ENCODE measurements at places on chromosomes 1 and 21.
A peak's percentile ranks its signal among the peaks of the same experiment; 100 is the strongest.

GRCh38 chr1:165717918-165718515 lies 19.7 kb upstream of the ALDH9A1 start:
- H3K4me1 ChIP-seq: peaks cover 6% of the 10 kb centered on the region
- no peaks in the 10 kb centered on the region for H3K36me3 ChIP-seq
- DNase-seq: peak; percentile 84
- no peak overlapping the region for H3K4me3 ChIP-seq

DNA sequence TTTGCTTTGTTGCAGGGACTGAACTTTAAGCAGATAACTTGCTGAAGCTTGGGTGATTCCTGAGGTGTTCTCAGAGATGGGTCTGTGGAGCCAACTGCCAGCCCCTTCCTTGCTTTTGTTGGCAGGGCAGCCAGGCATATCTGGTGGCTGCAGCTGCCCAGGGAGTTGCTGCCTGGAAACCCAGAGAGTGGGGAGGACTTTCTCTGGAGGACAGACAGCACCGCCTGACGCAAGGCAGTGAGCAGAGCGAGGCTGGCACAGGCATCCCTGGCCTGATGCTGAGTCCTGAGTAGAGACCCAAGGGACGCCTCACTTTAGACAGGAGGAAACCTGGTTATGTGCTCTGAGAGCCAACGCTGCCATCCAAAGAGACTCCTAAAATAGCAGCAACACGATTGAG lies 9.8 kb upstream of the OLFML2B start:
- H3K36me3 ChIP-seq: no peaks in the 10 kb centered on the region
- DNase-seq: peak; percentile 13
- no peak overlapping the region for H3K27ac ChIP-seq
- H3K4me1 ChIP-seq: peaks cover 7% of the 10 kb centered on the region

DNA sequence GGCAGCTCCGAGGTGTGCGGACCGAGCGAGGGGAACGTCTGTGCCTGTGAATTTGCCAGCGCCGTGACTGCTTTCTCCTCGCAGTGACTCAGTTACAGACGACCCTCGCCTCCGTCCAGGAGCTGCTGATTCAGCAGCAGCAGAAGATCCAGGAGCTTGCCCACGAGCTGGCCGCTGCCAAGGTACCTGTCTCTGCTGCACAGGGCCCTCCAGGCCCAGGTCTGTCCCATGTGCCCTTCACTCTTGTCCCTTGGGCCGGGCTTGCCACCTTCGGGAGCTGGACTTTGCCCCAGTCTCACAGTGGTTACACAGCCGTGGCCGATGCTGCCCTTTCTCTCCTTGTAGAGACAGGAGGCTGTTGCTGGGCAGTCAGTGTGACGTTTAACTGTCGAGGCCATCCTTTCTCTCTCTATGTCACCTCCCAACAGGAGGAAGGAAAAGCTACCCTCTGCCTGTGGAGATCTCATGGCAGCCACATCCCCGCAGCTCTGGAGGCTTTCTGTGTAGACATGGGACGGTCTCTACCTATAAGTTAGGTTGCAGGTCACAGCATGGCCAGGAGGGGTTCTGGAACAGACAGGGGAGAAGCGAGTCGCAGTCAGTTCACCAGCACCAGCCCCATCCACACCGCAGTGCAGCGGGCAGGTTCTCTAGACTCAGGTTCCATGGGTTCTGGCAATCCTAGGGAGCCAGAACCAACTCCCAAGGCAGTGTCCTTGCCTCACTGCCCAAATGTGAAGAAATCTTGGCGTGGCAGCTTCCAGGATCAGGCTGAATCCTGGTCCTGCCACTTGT lies 149.7 kb downstream of the PEX14 start:
- H3K36me3 ChIP-seq: peaks cover 23% of the 10 kb centered on the region
- no peak overlapping the region for H3K4me3 ChIP-seq
- no peaks in the 10 kb centered on the region for H3K4me1 ChIP-seq
- no peak overlapping the region for H3K27ac ChIP-seq
- no peak for DNase-seq

DNA sequence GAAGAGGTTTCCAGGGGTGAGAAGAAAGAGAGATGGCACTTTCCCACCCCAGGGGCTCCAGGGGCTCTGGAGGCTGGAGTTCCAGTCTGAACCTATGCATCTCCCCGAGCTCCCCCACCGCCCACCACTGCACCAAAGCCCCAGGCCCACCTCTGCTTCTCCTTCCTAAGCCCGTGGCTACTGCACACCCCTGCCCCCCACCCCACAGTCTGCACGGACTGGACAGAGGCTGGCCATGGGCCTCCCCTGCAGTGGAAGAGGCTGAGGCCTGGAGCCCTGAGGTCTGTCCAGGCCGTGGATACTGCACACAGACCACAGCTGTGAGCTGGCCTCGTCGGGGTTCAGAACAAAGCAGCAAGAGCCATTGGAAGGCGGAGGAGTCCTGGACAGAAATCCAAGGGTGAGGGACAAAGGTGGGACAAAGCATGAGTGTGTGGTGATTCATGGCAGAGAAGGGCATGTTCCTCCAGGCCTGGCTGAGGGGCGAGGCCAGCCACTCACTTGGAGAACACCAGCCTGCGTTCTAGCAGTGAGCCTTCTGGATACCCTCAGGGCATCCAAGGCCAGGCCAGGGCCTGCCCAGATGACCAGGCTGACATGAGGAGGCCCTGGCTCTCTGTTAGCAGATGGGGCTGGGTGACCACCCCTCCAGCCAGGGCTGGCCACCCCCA lies 244.8 kb upstream of the VAMP3 start:
- peak; percentile 26 for DNase-seq
- peaks cover 10% of the 10 kb centered on the region for H3K4me1 ChIP-seq
- no peaks in the 10 kb centered on the region for H3K27me3 ChIP-seq
- H3K27ac ChIP-seq: peak overlapping the region; percentile 49
- H3K4me3 ChIP-seq: no peak overlapping the region

DNA sequence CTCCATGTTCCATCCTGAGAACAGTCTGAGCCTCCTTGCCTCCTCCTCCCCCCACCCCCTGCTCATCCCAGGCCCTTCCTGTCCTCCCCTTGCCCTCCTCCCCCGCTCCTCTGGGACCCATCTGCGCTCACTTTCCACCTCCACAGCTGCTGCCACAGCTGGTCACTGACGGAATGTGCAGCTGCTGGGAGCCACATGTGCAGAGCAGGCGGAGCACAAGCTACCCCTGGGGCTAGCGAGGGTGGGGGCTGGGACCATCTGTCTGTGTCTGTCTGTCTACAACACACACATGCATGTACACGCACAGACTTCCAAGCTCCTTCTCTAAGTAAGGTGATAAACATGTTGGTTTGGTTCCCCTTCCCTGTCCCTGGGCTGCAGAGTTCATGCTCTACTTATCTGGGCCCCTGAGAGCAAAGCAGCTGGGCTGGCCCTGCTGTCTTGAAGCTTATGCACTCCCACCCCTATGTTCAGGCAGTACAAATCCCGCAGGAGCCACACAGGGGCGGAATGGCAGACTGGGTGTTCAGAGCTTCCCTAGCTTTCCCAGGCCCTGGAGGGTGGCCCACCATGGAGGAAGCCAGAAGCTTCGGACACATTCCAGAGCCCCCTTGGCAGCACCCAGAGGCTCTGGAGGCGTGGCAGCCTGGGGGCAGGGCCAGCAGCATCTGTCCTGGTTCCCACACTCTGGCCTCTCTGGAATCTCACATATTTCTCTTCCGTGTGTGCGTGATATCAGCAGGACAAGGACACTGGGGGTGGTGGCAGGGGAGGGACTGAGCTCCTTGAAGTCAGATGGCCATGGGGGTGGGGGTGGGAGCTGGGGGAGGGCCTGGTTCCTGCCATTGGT lies 7.0 kb upstream of the HEYL start:
- H3K4me3 ChIP-seq: no peak overlapping the region
- H3K36me3 ChIP-seq: no peaks in the 10 kb centered on the region
- H3K27ac ChIP-seq: peak overlapping the region; percentile 55
- peaks cover 31% of the 10 kb centered on the region for H3K4me1 ChIP-seq
- DNase-seq: peak; percentile 92

DNA sequence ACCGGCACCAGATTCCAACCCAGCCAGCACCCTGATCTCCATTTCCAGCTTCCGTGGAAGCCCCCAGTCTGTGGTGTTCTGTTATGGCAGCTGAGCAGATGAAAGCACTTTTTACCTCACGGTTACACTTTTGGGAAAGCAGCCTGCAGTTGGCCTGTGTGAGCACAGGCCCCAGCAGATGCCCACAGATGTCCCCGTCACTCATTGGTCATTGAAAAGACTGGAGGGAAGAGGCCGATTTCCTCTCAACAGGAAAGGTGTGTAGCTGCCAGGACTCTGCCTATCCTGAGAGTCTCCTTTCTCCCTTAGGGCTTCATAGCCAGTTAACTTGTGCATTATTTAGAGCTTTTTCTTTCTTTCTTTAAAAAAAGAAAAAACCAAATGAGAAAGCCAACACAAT lies 123.0 kb downstream of the PCBP3 start:
- H3K27me3 ChIP-seq: no peaks in the 10 kb centered on the region
- no peaks in the 10 kb centered on the region for H3K36me3 ChIP-seq
- peaks cover 9% of the 10 kb centered on the region for H3K4me1 ChIP-seq
- H3K4me3 ChIP-seq: no peak overlapping the region
- no peak for DNase-seq

GRCh38 chr1:230610589-230610988 lies 31.7 kb upstream of the COG2 start:
- no peak overlapping the region for H3K4me3 ChIP-seq
- no peaks in the 10 kb centered on the region for H3K36me3 ChIP-seq
- no peak for DNase-seq
- H3K27me3 ChIP-seq: no peaks in the 10 kb centered on the region
- H3K4me1 ChIP-seq: no peaks in the 10 kb centered on the region

- peak overlapping the region; percentile 51 for H3K27ac ChIP-seq
- peak; percentile 79 for DNase-seq
- H3K4me1 ChIP-seq: peaks cover 13% of the 10 kb centered on the region
- H3K27me3 ChIP-seq: no peaks in the 10 kb centered on the region
- H3K36me3 ChIP-seq: no peaks in the 10 kb centered on the region
Observed at GRCh38 chr21:37266515-37267221, 466 bp downstream of the VPS26C start.

- H3K4me1 ChIP-seq: no peaks in the 10 kb centered on the region
- no peaks in the 10 kb centered on the region for H3K36me3 ChIP-seq
- no peak overlapping the region for H3K4me3 ChIP-seq
- no peak overlapping the region for H3K27ac ChIP-seq
- peaks cover 79% of the 10 kb centered on the region for H3K27me3 ChIP-seq
Observed at GRCh38 chr1:18629659-18630510, 761 bp upstream of the PAX7 start.

- no peak overlapping the region for H3K4me3 ChIP-seq
- no peaks in the 10 kb centered on the region for H3K36me3 ChIP-seq
- H3K27ac ChIP-seq: no peak overlapping the region
- H3K27me3 ChIP-seq: no peaks in the 10 kb centered on the region
- DNase-seq: peak; percentile 84
Observed at GRCh38 chr1:208047476-208047934, 136.6 kb upstream of the CD34 start.

- H3K4me3 ChIP-seq: no peak overlapping the region
- no peaks in the 10 kb centered on the region for H3K36me3 ChIP-seq
- DNase-seq: no peak
- no peak overlapping the region for H3K27ac ChIP-seq
- H3K27me3 ChIP-seq: no peaks in the 10 kb centered on the region
- H3K4me1 ChIP-seq: no peaks in the 10 kb centered on the region
Observed at GRCh38 chr1:6071219-6071618, 25.5 kb downstream of the KCNAB2 start.

GRCh38 chr1:43220905-43221778 lies 48.6 kb upstream of the TMEM125 start:
- H3K4me3 ChIP-seq: no peak overlapping the region
- no peaks in the 10 kb centered on the region for H3K36me3 ChIP-seq
- H3K27me3 ChIP-seq: no peaks in the 10 kb centered on the region
- no peaks in the 10 kb centered on the region for H3K4me1 ChIP-seq

- DNase-seq: no peak
- H3K4me3 ChIP-seq: no peak overlapping the region
- H3K4me1 ChIP-seq: no peaks in the 10 kb centered on the region
- peaks cover 6% of the 10 kb centered on the region for H3K27me3 ChIP-seq
- H3K27ac ChIP-seq: no peak overlapping the region
Observed at GRCh38 chr1:114299331-114299975, 145.8 kb upstream of the SYT6 start.

- no peaks in the 10 kb centered on the region for H3K4me1 ChIP-seq
- no peak overlapping the region for H3K4me3 ChIP-seq
- H3K27me3 ChIP-seq: no peaks in the 10 kb centered on the region
- DNase-seq: no peak
- H3K36me3 ChIP-seq: no peaks in the 10 kb centered on the region
Observed at GRCh38 chr21:31151156-31152045, 113.1 kb upstream of the KRTAP19-8 start.

- DNase-seq: no peak
- no peaks in the 10 kb centered on the region for H3K27me3 ChIP-seq
- H3K27ac ChIP-seq: no peak overlapping the region
- no peaks in the 10 kb centered on the region for H3K36me3 ChIP-seq
Observed at GRCh38 chr1:172239901-172240300, 180.6 kb upstream of the C1orf105 start.

GRCh38 chr1:212928323-212929291 lies 21.7 kb upstream of the VASH2 start:
- no peak overlapping the region for H3K27ac ChIP-seq
- no peak for DNase-seq
- H3K27me3 ChIP-seq: no peaks in the 10 kb centered on the region
- H3K36me3 ChIP-seq: no peaks in the 10 kb centered on the region
- H3K4me1 ChIP-seq: peaks cover 10% of the 10 kb centered on the region

- no peak overlapping the region for H3K27ac ChIP-seq
- peaks cover 7% of the 10 kb centered on the region for H3K4me1 ChIP-seq
- DNase-seq: no peak
- H3K4me3 ChIP-seq: no peak overlapping the region
- H3K27me3 ChIP-seq: peaks cover 5% of the 10 kb centered on the region
Observed at GRCh38 chr1:13900583-13900982, 200.6 kb downstream of the PRDM2 start.

GRCh38 chr21:27805696-27806095 lies 838.8 kb upstream of the ADAMTS5 start:
- H3K4me1 ChIP-seq: peaks cover 21% of the 10 kb centered on the region
- H3K36me3 ChIP-seq: no peaks in the 10 kb centered on the region
- no peaks in the 10 kb centered on the region for H3K27me3 ChIP-seq
- H3K4me3 ChIP-seq: no peak overlapping the region

- H3K4me3 ChIP-seq: no peak overlapping the region
- no peaks in the 10 kb centered on the region for H3K27me3 ChIP-seq
- no peak for DNase-seq
- H3K27ac ChIP-seq: no peak overlapping the region
Observed at GRCh38 chr1:188769936-188770335, 1707.7 kb downstream of the BRINP3 start.

- no peak overlapping the region for H3K4me3 ChIP-seq
- H3K27me3 ChIP-seq: peaks cover 24% of the 10 kb centered on the region
- H3K4me1 ChIP-seq: no peaks in the 10 kb centered on the region
- no peaks in the 10 kb centered on the region for H3K36me3 ChIP-seq
Observed at GRCh38 chr1:159821171-159821867, 5.4 kb upstream of the SLAMF8 start.

- peak; percentile 25 for DNase-seq
- H3K27ac ChIP-seq: no peak overlapping the region
- peaks cover 7% of the 10 kb centered on the region for H3K4me1 ChIP-seq
- no peaks in the 10 kb centered on the region for H3K27me3 ChIP-seq
- H3K4me3 ChIP-seq: no peak overlapping the region
Observed at GRCh38 chr1:35660581-35661473, 19.5 kb upstream of the PSMB2 start.

- no peak overlapping the region for H3K27ac ChIP-seq
- H3K36me3 ChIP-seq: no peaks in the 10 kb centered on the region
- no peak overlapping the region for H3K4me3 ChIP-seq
Observed at GRCh38 chr1:245277276-245277675, 122.5 kb downstream of the KIF26B start.

GRCh38 chr1:63829349-63830327 lies 55.8 kb downstream of the ROR1 start:
- H3K27ac ChIP-seq: no peak overlapping the region
- DNase-seq: peak; percentile 52
- H3K36me3 ChIP-seq: no peaks in the 10 kb centered on the region
- peaks cover 29% of the 10 kb centered on the region for H3K4me1 ChIP-seq

GRCh38 chr1:208213786-208214185 lies 30.4 kb downstream of the PLXNA2 start:
- no peak for DNase-seq
- H3K27me3 ChIP-seq: no peaks in the 10 kb centered on the region
- H3K27ac ChIP-seq: no peak overlapping the region
- H3K4me3 ChIP-seq: no peak overlapping the region
- H3K36me3 ChIP-seq: no peaks in the 10 kb centered on the region
